Liver (tissue), 10 donors: ENCODE measurements at places on chromosomes 7 and 10.

DNA sequence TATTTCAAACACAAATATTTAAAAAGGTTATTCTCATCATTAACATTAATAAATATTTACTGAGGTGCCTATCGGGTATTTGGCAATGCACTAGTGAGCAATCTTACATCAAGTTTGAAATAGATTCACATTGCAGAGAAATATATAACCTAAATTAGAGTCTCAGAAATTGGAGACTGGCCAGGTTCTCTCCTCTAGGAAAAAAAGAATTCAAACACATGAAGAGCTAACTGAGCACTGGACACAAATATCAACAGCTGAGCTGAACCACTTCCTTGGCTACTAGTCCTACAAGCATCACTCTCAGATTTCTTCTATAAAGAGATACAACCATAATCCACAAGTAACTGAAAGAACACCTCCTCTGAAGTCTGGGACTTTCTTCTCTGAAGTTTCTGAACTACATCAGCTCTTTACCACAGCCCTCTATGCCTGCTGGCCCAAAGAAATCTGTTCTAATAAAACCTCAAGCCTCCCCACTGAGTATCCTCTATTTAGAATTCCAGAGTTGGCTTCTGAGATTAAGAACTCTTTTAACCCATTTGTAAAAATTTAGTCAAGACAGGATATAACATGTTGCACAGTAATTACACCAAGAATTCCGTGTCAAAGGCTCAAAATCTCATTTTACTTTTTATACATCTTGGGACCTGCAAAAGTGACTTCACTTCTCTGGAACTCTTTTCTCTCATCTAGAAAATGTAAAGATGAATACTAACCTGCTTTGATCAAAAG lies 45.2 kb downstream of the MTERF1 start:
- DNase-seq, result no peak

GRCh38 chr7:21504021-21504420 lies 38.8 kb upstream of the DNAH11 start:
- DNase-seq, result no peak

DNA sequence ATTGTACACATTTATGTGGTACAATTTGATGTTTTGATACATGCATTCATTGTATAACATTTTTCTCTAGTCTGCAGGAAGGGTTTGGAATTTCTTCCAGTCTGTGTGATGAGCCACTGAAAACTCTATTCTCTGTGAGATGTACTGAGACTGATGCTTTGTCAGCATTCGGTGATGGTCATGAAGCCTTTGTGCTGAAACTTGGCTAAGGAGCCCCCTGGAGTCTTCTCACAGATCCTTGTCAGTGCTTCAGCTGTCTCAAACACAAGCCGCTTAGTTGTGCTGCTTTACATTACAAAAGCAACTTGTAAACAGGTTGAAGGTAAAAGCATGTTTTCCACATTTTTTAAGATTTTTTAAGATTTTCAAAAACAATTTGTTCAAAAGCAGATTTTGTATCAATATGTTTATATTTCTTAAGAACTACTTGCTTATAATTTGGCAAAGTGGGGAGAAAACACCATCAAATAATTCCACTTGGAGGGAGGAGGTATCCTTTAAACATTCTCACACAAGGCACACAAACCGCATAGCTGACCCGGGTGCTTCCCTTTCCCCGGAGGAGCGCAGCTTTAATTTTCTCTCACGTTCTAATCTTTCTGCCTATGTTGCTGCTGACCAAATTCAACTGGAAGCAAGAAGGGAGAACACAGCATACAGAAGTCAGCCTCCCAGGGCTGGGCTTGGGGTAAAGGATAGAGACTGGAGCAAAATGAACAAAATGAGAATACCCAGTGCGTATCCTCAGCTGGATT lies 249.8 kb upstream of the VSTM2A start:
- DNase-seq, result no peak

GRCh38 chr7:80634505-80634904 lies 3.9 kb upstream of the CD36 start:
- DNase-seq, result no peak

GRCh38 chr10:4843525-4844180 lies 17.6 kb downstream of the AKR1E2 start:
- no peak for DNase-seq

- DNase-seq, result no peak
Measured at GRCh38 chr10:63833411-63834060, 312.3 kb downstream of the REEP3 start.

- no peak for DNase-seq
Measured at GRCh38 chr7:140078392-140078791, 15.6 kb upstream of the PARP12 start.

DNA sequence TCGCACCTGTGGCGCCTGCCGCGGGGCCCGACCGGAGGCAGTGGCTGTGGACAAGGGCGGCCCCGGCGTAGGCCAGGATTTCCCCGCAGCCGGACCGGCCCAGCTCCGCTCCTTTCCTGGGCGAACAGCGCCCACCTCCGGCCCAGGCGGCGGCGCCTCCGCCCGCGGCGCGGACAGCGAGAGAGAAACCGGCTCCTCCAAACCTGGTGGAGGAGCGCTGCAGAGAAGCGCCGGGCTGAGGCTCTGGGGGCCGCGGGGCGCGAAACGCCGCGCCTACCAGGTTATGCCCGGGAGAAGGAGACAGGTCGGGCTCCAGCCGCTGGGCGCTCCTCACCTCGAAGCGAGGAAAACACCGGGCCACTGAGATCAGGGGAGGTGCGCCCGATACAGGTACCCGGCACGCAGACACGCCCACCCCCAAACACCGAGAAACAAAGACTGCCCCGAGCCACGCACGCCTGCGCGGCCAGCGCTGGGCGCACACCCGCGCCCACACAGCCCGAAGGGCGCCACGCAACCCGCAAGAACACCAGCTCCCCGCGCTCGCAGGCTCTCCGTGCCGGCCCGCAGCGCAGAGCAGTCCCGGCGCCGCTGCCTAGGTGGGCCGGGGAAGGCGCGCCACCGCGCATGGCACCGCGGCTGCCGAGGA lies 3.3 kb downstream of the GRID1 start:
- no peak for DNase-seq

DNA sequence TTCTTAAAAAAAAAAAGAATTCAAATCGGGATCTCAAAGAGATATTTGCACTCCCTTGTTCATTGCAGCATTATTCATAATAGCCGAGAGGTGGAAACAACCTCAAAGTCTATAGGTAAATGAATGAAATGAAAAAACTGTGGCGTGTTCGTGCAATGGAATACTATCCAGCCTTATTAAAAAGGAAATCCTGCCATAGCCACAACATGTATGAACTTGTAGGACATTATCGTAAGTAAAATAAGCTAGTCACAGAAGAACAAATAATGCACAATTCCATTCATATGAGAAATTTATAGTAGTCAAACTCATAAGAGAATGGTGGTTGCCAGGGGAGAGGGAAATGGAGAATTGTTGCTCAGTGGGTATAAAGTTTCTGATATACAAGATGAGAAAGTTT lies 37.9 kb downstream of the GRK5 start:
- no peak for DNase-seq

GRCh38 chr7:17339139-17339538 lies 40.7 kb downstream of the AHR start:
- no peak for DNase-seq

GRCh38 chr7:151677581-151678226 lies 158.0 kb upstream of the RHEB start:
- no peak for DNase-seq

DNA sequence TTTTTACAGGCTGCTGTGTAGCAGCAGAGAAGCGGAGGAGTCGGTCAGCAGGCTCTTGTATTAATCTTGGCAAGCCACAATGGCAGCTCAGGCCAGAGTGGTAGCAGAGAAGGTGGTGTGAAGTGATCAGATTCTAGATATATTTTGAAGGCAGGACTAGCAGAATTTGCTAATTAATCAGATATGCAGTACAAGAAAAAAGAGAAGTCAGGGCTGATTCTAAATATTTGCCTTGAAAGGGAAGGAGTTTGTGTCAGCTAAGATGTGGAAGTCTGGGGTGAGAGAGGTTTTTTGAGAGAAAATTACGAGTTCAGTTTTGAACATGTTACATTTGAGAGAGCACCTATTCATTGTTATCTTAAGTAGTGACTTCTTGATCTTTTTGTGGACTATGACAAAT lies 176.3 kb downstream of the WNT2 start:
- no peak for DNase-seq

DNA sequence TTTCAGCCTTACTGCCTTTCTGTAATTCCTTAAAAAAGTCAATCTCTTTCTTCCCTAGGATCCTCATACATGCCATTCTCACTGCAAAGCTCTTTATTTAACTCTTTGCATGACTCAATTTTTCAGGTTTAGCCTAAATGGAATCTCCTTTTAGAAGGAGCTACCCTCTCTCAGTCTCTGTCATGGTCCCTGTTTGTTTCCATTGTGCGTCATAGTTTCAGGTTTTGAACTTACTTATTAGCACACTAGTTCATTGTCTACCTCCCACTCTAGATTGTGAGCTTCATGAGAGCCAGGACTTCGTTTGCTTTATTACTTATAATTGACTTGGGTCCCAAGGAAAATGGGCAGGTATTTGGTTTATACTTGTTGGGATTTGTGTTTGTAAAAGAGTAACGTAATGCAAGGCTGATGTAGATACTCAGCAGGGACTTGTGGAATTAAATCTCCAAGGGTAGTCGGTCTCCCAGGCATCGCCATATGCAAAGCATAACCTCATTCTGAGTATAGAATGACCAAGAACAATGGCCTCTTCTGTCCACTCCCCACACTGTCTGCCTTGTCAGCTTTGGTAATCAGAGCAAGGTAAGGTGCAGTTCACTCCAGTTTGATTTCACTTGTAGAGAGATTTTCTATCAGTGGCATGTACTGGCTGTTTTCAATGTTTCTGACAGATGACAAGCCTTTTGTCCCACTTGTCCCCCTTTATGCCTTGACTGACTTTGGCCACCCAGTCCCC lies 252.0 kb downstream of the SORCS3 start:
- no peak for DNase-seq

DNA sequence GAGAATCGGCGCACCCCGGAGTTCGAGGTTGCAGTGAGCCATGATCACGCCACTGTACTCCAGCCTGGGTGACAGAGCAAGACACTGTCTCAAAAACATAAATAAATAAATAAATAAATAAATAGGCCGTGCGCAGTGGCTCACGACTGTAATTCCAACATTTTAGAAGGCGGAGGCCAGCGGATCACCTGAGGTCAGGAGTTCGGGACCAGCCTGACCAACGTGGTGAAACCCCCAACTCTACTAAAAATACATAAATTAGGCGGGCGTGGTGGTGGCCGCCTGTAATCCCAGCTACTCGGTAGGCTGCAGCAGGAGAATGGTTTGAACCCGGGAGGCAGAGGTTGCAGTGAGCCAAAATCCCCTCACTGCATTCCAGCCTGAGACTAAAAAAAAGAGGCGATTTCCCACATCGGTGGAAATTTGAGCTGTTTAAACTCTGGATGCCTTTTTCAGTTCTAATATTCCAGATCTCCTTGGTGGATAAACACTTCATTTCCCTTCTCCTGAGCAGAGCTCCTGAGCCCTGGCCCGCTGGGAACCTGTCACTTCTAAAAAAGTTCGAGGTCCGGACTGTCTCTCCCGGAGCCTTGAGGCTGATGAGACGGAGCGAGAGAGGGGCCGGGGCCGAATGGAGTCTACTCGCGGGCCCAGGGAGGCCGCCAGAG lies 2.0 kb upstream of the NFKB2 start:
- no peak for DNase-seq

GRCh38 chr7:90886416-90886815 lies 290.3 kb downstream of the CDK14 start:
- no peak for DNase-seq

- DNase-seq, result no peak
Measured at GRCh38 chr7:118312051-118312450, 87.5 kb downstream of the ANKRD7 start.

GRCh38 chr10:33102071-33102470 lies 144.0 kb upstream of the ITGB1 start:
- no peak for DNase-seq

- DNase-seq, result no peak
Measured at GRCh38 chr10:96217711-96218110, 53.7 kb downstream of the BLNK start.

GRCh38 chr7:76166404-76167255 lies 35.1 kb upstream of the SRRM3 start:
- peak; percentile 94 for DNase-seq

DNA sequence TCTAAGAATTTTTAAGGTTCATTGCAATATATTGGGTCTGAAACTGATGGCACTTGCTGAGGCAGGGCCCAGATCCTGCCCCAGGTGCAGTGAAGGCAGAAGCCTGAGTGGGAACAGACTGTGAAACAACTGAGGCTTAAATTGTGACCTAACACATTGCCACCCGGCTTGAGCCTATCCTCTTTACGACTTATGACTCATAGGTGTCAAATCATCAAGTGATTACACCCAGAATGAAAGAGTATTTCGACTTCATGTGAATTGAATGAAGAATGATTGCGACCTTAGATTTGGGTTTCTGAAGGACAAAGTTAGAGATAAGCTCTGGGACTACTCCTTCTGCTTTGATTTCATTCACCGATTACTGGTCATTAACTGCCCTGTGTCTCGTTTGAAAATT lies 200.9 kb downstream of the CREB5 start:
- DNase-seq, result no peak

- no peak for DNase-seq
Measured at GRCh38 chr10:110577056-110577455, 9.6 kb downstream of the SMC3 start.

GRCh38 chr7:152462995-152463708 lies 27.3 kb upstream of the KMT2C start:
- no peak for DNase-seq

DNA sequence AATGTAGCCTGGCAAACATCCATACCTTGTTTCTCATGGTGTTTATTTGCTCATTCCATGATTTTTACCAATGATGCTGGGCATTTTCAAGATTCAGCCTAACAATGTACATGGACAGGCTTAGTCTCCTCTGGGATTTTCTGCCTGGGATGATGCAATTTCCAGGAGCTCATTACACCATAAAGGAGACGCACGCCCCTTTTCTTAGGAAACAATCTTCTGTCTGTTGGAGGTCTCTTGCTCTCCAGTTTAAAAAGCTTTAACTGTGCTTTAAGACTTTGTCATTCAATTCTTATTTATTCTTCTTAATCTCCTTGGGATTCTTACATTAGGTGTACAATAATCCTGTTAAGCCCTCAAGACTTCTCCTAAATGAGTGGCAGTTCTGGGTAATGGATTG lies 150.3 kb upstream of the NRP1 start:
- no peak for DNase-seq

DNA sequence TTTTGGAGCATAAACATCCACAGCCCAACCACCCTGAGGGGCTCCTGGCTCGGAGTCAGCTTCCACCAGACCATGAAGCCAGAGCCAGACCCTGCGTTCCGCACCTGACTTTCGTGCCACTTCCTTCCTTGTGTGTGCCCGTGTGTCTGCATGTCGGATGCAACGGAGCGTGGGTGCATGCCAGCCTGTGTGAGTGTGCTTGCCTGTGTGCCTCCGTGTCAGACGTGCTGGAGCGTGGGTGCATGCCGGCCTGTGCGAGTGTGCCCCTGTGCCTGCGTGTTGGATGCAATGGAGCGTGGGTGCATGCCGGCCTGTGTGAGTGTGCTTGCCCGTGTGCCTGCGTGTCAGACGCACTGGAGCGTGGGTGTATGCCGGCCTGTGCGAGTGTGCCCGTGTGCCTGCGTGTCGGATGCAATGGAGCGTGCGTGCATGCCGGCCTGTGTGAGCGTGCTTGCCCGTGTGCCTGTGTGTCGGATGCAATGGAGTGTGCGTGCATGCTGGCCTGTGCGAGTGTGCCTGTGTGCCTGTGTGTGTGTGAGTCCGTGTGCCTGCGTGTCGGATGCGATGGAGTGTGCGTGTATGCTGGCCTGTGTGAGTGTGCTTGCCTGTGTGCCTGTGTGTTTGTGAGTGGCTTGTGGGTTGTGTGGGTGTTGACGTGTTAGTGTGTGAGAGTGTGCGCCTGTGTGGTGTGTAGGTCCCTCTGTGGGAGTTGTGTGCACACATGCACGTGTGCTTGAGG lies 28.1 kb upstream of the KNDC1 start:
- no peak for DNase-seq
